ENCODE measurements at places on chromosomes 16 and 17.

DNA sequence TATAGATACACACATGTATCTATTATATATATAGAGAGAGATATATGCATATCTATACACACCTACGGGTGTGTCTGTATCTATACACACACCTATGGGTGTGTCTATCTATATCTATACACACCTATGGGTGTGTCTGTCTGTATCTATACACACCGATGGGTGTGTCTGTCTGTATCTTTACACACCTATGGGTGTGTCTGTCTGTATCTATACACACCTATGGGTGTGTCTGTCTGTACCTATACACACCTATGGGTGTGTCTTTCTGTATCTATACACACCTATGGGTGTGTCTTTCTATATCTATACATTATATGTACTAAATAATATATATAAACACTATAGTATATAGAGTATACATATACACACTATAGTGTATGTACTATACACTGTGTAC lies 738.5 kb downstream of the MAF start:
- DNase-seq: no peak

DNA sequence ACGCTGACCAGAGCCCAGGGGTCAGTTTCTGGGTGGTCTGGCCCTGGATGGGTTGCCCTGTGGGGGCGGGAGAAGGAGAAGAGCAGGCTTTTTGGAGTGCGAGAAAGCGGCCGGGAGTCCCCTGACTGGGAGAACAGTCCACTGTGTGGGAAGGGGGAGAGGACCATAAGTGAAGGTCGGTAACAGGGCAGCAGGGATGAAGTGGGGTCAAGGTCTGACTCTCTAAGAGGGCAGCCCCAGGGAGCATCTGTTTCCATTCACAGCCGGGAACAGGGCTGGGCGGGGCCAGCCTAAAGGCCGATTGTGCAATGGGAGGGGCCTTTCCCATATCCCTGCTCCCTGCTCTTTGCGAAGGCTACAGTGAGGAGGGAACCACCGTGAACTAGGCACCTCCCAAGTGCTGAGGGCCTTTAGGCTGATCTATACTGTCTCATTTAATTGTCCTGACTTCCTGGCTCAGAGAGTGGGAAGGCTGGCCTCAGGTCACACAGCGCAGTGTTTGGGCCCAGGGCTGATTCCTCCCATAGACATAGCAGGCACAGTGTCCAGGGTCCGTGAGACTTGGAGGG lies 10.4 kb upstream of the WFDC1 start:
- DNase-seq: no peak

GRCh38 chr17:14581186-14581830 lies 280.4 kb downstream of the HS3ST3B1 start:
- no peak for DNase-seq

- no peak for DNase-seq
Measured at GRCh38 chr16:27311448-27311830, 2.3 kb upstream of the IL4R start.

DNA sequence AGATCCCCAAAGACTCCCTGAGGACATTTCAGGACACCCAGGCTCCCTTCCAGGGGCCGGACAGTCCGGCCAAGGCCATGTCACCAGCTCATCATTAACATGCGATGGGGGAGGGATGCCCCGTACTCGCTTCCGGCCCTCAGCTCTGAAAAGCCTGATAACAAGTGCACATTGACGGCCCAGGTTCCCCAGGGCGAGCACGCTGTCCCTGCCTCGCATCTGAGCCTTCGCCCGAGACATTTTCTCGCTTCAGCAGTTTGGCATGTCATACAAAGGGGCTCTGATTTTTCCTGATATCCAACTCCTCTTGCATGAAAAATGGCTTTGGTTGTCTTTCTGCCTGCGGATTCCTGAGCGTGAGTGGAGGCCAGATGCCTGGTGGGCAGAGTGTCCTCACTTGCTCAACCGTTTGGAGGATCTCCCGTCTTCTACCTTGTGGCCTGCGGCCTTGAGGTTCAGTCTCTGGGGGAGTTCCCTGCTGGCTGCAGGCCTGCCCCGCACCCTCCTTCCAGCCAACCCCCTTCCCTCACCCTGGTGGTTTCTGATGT lies 14.1 kb downstream of the CACNG4 start:
- no peak for DNase-seq

- no peak for DNase-seq
Measured at GRCh38 chr17:51132964-51133319, 12.3 kb upstream of the SPAG9 start.

DNA sequence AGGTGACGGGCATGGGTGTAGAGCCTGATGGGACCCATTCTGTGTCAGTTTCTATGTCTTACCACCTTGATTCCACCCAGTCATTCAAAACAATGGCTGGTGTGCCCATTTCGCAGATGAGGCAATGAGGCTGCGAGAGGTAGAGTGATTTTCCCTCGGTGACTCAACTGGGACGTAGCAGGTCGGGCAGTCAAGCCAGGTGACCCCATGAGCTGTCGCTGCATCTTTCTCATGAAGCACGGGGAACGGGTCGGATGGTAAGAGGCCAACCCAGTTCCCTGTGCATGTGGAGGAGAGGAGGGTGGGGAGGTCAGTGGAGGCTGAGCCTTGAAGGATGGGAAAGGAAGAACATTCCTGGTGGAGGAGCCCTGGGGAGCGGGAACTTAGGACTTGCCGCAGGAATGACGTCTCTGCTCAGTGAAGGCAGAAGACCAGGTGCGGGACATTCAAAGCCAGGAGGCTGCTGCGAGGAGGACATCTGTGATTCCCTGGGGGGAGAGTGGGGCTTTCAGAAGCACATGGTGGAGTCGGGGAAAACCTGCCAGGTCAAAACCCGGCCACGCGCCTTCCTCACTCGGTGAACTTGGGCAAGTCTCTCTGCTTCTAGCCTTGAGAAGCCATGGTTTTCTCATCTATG lies 1.1 kb downstream of the IL21R start:
- DNase-seq: no peak

DNA sequence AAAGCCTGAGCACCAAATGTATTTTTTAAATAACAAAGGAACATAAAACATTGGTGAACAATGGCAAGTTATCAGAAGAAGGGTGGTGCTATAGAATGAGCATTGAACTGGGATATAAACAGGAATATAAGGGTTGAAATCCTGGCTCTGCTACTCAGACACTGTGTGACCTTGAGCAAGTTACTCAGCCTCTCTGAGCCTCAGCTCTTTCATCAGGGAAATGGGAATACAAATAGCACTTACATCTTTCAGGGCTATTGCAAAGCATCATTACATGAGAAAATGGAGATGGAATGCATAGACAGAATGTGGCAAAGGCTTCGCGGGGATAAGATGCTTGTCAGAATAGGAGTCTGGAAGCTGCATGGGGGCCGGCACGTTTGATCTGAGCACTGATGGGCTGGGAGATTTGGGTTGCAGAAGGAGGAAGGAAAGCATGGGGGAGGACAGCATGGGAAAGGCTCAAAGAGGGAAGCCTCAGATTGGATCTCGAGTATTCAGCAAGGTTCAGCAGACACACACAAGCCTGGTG lies 4.8 kb upstream of the CDH5 start:
- no peak for DNase-seq

DNA sequence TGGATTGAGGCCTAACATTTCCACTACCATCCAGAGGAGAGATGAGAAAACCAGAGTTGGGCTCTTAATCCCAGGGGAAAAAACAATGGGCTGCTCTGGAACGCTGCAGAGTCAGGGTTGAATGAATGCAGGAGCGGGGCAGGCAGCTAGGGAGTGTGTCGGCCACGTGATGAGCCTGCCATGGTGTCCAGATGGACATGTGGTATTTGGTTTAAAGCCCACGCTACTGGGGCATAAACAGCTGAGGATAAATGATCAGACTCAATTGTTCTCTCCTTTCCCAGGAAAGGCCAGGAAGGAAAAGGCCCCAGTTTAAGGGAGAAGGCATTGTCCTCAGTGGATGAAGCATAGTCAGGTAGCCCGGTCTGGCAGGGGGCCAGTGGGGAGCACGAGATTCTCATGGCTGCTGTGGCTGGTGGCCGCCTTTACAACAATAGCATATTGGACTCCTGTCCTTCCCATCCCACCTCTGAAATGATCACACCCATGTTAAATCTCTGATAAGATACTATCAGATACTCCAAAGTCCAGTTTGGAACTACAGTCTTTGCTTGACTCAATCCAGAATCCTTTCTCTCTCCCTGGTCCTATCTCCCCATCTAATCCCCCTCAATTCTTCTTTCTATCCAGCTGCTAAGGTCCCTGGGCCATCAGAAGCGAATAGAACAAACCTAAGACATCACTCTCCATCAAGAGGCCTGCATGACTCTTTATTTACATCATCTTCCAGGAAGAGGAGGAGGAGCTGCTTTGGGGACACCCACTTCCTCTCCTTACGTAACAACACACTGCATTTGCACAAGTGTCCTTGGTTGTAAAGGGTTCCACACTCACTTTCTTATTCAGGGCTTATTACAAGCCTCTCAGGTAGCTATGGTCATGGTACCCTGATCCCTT lies 20.4 kb downstream of the CA4 start:
- DNase-seq: no peak

GRCh38 chr16:68228652-68229051 lies 7.3 kb downstream of the ESRP2 start:
- DNase-seq: no peak

GRCh38 chr17:8001976-8002720 lies at the start of gene GUCY2D:
Gene GUCY2D (plus strand): TSS chr17:8002615. CDS start chr17:8003048, 433 bp downstream.
- no peak for DNase-seq

- DNase-seq: no peak
Measured at GRCh38 chr17:51630101-51630671, 369.8 kb downstream of the UTP18 start.

GRCh38 chr16:31183432-31184428 lies 3.8 kb downstream of the FUS start:
- DNase-seq: no peak

DNA sequence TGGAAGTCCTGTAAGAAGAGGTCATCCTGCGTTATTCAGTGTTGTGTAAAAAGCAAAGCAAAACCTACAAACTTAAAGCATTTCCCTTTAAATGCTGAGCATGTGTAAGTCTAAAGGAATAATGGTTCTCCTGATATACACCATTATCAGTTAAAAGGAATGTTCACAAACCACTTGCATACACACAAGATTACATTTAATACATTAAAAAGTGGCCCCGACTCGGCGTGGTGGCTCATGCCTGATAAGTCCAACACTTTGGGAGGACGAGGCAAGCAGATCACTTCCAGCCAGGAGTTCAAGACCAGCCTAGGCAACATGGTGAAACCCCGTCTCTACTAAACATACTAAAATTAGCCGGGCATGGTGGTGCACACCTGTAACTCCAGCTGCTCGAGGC lies 30.5 kb downstream of the CPPED1 start:
- no peak for DNase-seq

- DNase-seq: no peak
Measured at GRCh38 chr16:20897253-20897897, 2.8 kb downstream of the DCUN1D3 start.

- no peak for DNase-seq
Measured at GRCh38 chr17:64109400-64109799, 20.5 kb downstream of the ERN1 start.

DNA sequence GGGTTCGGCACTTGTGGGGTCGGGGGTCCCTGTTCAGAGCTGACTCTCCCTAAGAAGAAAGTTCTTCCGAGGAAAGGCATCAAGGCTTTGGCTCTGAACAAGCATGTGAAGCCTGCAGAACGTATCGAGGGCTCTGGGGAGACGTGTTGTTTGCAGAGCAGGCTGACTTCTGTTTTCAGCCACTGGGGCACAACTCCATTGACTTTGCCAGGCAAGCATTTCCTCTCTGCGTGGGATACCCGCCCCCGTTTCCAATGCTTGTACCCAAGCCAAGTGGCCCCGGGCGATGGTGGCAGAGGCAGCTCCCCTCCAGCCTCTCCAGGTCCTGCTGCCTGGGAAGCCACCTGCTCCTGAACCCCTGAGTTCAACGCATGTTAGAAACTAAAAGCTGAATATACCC lies 255.7 kb downstream of the RBFOX3 start:
- DNase-seq: no peak

- no peak for DNase-seq
Measured at GRCh38 chr17:56926704-56927103, 12.9 kb upstream of the TRIM25 start.

GRCh38 chr17:74814453-74814852 lies 38.3 kb upstream of the NAT9 start:
- DNase-seq: no peak

GRCh38 chr16:24652803-24653202 lies 76.6 kb upstream of the TNRC6A start:
- no peak for DNase-seq

GRCh38 chr17:15261802-15262290 lies 3.3 kb downstream of the PMP22 start:
- no peak for DNase-seq

DNA sequence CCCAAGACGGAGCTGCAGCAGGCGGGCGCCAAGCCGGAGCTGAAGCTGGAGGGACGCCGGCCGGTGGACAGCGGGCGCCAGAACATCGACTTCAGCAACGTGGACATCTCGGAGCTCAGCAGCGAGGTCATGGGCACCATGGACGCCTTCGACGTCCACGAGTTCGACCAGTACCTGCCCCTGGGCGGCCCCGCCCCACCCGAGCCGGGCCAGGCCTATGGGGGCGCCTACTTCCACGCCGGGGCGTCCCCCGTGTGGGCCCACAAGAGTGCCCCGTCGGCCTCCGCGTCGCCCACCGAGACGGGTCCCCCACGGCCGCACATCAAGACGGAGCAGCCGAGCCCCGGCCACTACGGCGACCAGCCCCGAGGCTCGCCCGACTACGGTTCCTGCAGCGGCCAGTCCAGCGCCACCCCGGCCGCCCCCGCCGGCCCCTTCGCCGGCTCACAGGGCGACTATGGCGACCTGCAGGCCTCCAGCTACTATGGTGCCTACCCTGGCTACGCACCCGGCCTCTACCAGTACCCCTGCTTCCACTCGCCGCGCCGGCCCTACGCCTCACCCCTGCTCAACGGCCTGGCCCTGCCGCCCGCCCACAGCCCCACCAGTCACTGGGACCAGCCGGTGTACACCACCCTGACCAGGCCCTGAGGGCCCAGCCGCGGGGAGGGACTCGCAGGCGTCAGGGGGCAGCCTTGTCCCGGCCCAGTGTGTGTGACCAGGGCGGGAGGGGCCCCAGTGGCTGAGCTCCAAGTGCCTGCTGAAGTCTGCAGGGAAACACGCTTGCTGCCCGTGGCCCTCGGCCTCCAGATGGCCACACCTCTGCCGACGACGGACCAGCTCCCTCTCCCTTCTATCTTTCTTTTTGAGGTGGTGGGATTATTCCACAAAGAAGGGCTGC lies 3.4 kb downstream of the SOX8 start:
- DNase-seq: no peak

GRCh38 chr17:81228420-81228819 lies 5.7 kb upstream of the CEP131 start:
- DNase-seq: no peak

GRCh38 chr16:77207030-77207429 lies 7.8 kb downstream of the SYCE1L start:
- DNase-seq: no peak

DNA sequence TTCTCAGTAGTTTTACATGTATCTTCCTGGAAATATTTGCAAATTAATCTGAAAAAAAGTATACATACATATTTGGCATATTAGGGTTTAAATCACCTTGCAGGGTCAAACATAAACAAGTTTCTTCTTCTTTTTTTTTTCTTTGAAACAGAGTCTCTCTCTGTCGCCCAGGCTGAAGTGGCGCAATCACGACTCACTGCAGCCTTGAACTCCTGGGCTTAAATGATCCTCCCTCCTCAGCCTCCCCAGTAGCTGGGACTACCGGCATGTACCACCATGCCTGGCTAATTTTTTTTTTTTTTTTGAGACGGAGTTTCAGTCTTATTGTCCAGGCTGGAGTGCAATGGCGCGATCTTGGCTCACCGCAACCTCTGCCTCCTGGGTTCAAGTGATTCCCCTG lies 12.6 kb upstream of the FUS start:
- DNase-seq: no peak

GRCh38 chr16:70749006-70749678 lies 51.8 kb downstream of the VAC14 start:
- no peak for DNase-seq
